ENCODE measurements at places on chromosomes 11 and 22.

GRCh38 chr22:33756508-33756949 lies 163.7 kb downstream of the LARGE1 start:
- DNase-seq = no peak

DNA sequence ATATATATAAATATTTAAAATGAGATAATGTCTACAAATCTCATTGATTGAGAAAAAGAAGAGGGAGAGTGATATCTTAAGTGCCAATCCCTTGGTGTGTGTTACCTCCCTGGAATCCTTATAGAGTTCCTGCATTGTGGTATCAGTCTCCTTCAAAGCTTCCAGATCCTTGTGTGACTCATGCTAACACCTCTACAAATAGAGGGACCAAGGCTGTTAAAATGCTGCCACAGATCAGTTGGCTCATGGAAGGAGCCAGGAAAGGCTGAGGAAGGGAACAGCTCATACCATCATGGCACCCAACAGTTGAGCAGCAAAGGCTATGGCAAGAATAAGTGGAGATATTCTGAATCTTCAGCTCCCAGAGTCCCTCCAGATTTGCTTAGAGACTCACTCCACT lies 163.6 kb upstream of the ISX start:
- DNase-seq = no peak

DNA sequence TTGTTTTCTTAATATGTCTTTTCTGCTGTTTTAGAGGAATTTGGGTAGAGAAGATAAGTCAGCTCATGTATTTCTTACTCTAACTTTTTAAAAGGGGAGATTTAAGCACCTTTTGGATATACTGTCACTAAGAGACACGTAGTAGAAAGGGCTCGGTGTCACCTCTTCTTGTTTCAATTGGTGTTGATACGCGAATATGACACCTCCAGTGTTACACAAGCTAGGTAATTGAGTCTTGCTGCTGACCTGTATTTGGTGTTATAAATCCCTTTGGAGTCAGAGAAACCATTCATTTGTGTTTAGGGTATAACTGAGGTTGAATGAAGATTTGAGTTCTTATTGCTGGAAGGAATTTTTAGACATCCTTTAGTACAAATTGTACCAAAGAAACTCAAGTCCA lies 25.6 kb downstream of the FAR1 start:
- DNase-seq = no peak

DNA sequence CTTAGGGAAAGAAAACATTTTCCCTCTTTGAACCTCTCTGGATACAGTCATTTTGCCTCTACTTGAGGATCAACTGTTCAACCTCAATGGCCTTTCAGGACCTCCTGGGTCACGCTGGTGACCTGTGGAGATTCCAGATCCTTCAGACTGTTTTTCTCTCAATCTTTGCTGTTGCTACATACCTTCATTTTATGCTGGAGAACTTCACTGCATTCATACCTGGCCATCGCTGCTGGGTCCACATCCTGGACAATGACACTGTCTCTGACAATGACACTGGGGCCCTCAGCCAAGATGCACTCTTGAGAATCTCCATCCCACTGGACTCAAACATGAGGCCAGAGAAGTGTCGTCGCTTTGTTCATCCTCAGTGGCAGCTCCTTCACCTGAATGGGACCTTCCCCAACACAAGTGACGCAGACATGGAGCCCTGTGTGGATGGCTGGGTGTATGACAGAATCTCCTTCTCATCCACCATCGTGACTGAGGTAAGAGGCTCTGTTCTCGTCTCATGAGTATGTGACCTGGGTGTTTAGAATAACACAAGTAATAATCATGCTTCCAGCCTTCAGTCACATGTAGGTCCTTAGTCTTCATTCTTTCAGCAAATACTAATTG lies 495 bp downstream of the SLC22A9 start:
- no peak for DNase-seq

DNA sequence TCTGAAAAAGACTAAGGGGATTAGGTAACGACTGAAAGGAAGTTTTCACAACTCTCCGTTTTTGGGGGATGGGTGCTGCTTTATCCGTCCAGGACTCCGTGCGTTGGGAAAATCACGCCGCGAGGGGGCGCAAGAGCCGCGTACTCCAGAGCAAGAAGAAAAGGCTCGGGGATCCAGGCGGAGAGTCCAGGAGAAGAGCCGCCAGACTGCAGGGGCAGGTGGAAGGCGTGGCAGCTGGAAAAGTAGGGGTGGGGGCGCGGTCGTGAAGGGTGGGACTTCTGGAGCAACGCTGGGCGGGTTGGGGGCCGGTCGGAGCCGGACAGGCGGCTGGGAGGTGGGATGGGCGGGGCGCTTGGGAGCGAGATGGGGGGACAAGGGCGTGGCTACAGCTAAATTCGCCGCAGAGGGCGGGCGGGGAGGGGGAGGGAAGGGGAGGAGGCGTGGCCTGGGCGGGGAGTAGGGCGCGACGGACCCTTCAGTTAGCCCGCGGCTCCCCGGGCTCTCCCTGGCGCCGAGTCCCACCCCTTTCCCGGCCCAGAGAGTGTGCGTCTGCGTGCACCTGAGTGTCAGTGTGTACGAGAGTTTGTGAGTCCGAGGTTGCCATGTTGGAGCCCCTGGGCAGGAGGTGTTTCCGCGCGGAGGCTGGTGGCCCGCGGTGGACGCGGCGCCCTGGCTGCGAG lies 613 bp upstream of the ARHGEF17 start:
- peak; percentile 99 for DNase-seq

- DNase-seq = no peak
Measured at GRCh38 chr11:71206186-71206585, 46.2 kb downstream of the SHANK2 start.

DNA sequence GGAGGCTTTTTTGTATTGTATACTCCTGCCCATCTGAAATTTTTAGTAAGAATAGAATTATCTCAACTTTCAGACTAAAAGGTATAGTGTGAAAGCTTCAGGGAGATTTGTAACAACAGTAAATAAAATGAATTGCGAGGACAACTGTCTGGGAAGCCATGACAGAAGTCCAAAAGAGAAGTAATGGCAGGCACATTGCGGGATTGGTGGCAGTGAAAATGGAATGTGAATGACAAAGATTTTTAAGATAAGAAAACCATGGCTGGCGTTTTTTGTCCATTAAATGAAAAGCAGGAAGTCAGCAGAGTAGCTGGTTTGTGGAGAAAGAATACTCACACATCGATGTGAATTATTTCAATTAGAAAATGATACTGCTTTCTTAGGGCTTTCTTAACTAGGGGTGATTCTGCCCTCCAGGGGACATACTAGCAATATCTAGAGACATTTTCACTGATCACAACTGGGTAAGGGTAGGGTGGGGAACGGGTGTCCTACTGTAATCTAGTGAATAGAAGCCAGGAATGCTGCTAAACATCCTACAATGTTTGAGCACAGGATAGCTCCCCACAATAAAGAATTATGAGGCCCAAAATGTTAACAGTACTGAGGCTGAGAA lies 1.6 kb downstream of the NPAT start:
- no peak for DNase-seq

DNA sequence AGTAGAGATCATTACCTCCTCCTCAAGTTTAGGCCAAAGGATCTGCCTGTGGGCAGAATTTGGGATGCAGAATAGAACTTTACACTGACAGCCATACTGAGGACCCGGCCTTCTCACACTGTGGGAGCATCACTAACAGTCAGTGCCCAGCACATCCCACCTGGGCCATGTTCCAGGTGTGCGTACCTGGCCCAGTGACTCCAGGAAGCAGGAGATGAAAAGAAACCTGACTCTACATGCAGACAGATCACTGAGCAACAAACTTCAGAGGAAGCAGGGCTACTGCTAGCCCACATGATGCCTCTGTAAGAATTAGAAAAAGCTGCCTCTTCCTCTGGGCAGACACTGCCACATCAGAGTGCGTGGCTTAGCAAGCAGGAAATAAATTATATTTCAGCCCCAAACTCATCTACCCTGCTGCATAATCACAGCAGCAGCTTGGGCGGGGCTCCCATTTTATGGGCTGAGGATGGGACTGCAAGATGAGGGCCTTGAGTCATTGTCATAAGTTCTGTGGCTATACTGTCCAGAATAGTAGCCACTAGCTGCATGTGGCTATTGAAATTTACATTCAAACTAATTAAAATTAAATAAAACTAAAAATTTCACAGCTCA lies 6.0 kb upstream of the LMO2 start:
- DNase-seq = no peak

GRCh38 chr11:64556044-64556720 lies 34.8 kb upstream of the SLC22A12 start:
- DNase-seq = no peak

DNA sequence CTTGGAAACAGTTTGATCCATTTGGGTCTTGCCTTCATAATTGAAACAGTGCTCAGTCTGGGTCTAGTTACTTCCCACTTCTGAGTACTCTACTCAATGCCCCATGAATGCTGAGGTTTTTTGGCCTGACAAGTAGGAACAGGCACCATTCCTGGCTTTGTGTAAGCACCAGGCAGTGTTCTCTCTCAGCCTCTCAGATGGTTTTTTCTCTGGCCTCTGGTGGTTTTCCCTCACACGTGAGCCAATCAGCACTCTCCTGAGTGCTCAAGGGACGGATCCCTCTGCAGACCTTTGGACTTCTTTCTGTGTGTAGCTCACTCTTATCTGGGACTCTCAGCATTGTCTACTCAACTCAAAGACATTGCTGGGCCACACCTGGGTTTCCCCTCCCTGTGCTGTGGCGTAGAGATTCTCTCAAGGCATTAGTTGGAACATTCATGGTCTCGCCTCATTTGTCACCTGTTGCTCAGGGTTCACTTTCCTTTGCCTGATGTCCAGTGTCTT lies 21.3 kb downstream of the SIK2 start:
- no peak for DNase-seq

DNA sequence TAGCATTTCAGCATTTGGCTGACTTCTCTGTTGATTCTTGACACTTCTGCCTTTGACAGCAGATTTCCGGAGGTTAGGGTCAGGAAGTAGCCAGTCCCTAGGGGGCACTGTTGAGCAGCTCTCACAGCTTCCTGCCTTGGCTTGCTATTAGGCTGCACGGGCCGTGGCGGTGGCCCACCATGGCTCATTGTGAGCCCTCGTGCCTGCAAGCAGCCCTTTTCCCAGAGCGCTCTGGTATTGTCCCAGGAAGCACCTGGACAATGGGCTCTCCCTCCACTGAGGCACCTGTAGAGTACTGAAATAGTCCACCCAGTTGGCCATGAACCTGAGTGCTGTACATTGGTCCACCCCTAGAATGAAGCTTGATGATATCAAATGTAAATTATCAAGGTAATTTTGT lies 100.2 kb upstream of the GAL start:
- no peak for DNase-seq

DNA sequence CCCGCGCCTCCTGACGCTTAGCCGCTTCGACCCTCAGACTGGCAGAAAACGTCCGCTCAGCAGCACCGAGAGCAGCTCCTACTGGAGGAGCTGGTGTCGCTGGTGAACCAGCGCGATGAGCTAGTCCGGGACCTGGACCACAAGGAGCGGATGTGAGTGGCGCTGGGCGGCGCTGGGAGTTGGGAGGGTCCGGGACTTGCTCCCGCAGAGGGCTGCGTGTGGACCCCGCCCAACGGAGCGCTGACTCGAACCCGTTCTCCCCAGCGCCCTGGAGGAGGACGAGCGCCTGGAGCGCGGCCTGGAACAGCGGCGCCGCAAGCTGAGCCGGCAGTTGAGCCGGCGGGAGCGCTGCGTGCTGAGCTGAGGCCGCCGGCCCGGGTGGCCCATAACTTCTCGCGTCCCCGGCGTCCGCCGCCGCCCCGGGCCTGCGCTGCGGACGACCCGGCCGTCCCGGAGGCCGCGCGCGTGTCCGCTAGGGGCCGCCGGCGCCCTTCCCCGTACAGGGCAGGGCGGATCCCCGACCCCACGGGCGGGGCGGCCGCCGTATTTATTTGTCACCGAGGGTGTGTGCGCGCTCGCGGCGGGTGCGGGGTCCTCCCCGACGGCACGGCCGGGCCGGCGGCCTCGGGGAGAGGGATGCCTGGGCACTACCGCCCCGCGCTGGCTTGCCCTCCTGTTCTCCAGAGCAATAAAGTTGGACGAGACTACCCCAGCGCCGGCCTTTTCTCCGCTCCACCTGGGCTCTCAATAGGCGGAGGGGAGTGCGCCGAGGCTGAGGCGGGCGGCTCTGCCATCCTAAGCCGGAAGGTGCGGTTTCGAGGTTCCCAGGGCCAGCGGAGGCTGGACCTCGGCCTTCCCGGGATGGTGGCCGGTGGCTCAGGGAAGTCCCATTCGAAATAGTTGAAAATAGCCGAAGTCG lies 3.4 kb downstream of the KCNK7 start:
- DNase-seq = peak; percentile 65

DNA sequence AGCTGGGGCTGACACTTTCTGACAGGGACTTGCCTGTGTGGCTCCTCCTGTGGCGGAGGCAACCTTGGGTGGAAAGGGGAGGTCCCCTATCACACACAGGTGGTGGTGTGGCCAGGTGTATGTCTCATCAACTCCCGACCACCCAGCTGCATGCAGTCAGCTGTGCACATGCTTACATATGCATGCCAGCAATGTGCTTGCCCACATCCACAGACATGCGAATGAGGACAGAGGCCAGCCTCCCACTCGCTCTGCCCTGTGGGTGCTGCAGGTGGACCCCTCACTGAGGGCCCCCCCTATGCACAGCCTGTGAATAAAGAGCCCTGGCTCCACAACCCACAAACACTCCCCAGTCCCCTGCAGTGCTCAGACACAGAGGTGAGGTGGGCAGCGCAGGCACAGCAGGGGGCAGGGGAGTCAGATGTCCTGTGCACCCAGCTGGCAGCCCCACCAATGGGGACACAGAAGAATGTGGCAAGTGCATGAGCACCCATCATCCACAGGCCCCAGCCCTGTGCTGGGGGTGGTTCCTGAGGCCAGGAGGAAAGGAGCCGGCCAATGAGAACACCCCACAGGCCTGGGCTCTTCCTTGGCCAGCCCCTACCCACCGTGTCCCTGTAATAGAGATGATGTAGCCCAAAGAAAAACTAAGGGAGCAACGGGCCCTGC lies 9.5 kb downstream of the GNB1L start:
- DNase-seq = no peak

GRCh38 chr11:72921028-72921716 lies 107.0 kb downstream of the ATG16L2 start:
- DNase-seq = no peak

- no peak for DNase-seq
Measured at GRCh38 chr11:125370561-125371389, 125.3 kb downstream of the FEZ1 start.

GRCh38 chr22:48393041-48393370 lies 1434.7 kb downstream of the BRD1 start:
- no peak for DNase-seq

DNA sequence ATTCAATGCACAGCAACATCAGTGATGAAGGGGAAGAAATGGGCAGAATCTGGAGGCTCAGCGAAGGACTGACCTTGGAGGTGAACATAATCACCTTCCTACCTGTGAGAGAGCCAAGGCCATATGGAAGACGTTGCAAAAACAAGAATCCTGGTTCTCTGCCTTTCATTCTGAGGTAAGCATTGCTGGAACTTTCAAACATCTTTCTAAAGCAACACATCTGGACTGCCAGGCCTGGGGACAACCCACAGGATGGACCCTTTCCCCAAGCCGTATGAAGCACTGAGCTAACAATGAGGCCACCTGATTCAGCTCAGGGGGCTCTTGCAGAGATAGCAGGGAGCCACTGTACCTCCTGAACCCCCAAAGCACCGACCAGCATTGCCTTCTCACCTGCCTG lies 70.5 kb downstream of the ETS1 start:
- DNase-seq = no peak
